NCI-H1105 (cell line): ENCODE measurements at places on chromosomes 6 and 20.

DNA sequence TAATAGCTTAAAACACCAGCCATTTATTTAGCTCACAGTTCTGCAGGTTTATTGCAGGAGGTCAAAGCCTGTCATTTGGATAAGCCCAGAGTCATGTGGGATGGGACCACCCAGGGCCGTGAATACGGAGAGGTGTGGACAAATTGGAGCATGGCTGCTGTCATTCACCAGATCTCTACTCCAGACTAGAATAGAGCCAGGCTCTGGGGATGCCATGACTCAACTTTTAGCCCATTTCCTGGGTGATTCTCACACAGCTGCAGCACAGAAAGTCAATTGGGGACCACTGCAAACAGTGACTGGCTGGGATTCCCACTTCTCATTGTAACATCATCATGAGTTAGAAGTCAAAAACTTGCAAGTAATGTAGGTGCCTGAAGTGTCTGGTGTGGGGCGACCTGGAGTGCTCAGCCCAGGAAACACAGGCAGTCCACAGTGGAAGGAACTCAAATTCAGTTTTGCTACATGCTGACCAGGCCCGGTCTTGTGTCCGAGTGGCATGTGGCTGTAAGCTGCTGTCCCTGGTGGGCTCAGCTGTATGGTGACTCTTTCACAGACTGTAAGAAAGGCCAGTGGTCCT, 174.3 kb downstream of the SCP2D1 start:
- no peak for DNase-seq

- DNase-seq, result no peak
These were observed 88.0 kb upstream of the SOX4 start for GRCh38 chr6:21505574-21505990.

DNA sequence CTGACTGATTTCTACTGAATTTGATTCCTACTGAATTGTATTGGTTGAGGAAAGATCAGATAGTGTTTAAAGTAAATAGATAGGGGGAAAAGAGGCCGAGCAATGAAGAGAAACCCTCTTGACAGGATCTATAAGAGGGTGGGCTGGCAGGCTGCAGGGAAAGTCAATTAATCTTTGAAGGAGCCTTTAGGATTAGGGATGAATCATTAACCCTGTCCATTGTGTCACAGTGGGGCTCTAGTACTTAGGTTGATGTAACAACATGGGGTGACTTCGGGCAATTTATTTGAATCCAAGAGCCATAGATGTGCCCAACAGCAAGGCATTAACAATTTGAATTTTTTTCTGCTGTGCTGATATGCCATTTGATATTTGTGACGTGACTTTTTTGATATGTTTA, 7.5 kb downstream of the RFX6 start:
- no peak for DNase-seq

- no peak for DNase-seq
These were observed 229.7 kb upstream of the PMEPA1 start for GRCh38 chr20:57939499-57939898.

- DNase-seq, result no peak
These were observed 222.6 kb downstream of the BCAS1 start for GRCh38 chr20:53847837-53848170.

GRCh38 chr6:116251568-116252384, 2.1 kb downstream of the TSPYL4 start:
- DNase-seq, result no peak

- DNase-seq, result peak; percentile 82
These were observed 155.1 kb upstream of the ENPP5 start for GRCh38 chr6:46325561-46326530.

- no peak for DNase-seq
These were observed 4.9 kb downstream of the PLCG1 start for GRCh38 chr20:41142245-41142644.

DNA sequence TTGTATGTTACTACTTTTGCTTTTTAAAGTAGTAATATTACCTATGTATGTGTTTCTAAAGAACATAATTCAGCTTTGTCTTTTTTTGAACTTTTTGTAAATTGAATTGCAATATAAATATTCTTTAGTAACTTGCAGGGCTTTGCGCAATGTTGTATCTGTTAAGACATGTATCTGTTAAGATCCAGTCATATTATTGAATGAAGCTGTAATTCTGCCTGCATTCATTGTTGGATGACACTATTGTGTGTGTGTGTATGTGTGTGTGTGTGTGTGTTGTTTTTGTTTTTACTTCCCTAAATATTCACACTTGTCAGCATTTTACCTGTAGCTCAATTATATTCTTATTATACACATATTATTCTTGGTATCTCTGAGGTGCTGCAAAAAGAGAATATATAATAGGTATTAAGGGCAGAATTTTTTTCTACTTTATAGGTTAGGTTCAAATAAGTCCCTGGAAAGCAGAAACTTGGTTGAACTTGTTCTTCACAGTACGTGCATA, 164.0 kb downstream of the MEI4 start:
- no peak for DNase-seq

- DNase-seq, result no peak
These were observed 6.1 kb downstream of the PRDM13 start for GRCh38 chr6:99612551-99613408.

DNA sequence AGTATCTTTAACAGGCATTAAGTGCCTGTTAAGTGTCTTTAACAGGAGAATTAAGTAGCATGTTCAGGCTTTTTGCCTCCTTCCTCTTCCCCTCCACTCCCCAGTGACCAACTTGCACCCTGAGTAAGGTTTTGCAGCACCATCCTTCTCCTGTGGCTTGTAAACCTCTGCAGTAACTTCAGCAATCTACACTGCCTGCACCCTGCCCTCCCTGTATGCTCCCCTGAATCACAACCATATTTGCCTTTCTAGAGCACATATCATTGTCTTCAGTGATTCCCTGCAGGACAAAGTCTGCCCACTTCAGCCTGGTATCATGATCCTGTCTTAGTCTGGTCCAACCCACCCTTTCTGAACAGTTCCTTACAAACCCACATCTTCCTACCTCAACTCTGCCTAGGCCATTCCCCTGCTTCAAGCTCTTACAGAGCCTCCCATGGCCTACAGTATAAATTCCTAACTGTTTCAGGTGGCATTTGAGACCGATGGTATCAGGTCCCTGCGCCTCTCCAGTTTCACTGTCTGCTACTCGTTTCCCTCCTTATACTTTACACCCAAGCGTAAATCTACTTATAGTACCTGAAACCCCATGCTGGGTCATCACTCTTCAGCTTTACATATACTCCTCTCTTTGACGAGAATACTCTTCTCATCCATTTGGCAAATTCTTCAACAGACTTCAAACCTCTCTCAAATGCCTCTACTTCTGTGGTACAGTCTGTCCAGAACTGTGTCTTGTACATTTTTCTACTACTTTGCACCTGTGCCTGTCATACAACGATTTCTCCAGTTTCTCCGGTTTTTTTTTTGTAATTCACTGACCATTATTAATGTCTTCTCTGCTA, 69.8 kb downstream of the ZHX3 start:
- no peak for DNase-seq

- DNase-seq, result no peak
These were observed 398.9 kb downstream of the KIF16B start for GRCh38 chr20:16174311-16174710.

GRCh38 chr20:49594143-49594930, 26.4 kb upstream of the PTGIS start:
- DNase-seq, result no peak

DNA sequence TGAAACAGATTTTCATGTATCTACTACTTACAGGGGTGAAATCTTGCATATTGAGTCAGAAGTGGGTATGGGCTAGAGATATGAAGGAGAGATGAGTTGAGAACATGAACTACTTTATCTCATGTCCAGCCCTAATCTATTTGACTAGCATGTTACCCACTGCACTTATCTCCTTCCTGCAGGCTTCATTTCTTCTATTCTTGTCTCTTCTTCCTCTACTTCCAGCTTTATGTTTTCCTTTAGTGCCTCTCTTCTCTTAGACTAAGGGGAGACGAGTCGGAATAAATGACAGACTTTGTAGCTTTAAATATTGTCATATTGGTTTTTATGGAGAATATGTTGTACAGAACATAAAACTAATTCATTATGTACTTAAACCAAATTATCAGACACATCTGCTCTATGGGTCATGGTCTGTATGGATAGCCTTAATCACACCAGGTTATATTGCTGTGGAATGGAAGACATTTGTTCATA, 5.3 kb downstream of the RAB32 start:
- DNase-seq, result no peak

DNA sequence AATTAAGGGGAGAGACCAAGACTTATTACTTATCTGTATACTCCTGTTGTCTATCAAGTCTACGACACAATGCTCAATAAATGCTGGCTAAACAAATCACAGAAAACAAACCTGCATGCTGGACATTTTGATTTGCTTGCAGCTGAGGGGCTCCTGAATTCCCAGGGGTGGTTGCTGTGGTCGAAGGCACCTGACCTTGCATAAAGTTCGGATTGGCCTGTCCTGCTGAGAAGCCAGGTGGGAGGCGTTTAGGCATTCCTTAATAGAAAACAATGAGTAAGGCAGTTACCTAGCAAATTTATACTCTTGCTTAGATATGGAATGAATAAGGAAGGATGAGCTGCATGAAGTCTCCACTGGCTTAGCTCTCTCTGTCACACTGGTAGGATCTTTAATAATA, 50.5 kb downstream of the TP53INP2 start:
- DNase-seq, result no peak

DNA sequence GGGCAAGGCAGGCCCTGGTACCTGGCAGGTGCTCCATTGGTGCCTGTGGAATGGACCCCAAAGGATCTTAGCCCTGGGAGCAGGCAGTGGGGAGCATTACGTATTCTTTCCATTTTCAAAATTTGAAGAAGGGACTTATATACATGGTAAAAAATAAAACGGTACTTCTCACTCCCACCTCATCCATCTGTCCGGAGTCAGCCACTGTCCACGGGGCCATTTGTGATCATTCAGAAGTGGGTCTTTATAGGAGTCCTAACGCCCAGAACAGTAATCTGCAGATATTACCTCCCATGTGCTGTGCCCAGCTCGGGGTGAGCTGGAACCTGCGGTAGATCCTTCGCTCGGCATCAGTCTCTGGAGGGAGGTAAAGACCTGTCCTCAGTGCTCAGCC, 110.4 kb downstream of the SYCP2 start:
- no peak for DNase-seq

GRCh38 chr6:102902471-102902870, 1509.0 kb downstream of the GRIK2 start:
- DNase-seq, result no peak

DNA sequence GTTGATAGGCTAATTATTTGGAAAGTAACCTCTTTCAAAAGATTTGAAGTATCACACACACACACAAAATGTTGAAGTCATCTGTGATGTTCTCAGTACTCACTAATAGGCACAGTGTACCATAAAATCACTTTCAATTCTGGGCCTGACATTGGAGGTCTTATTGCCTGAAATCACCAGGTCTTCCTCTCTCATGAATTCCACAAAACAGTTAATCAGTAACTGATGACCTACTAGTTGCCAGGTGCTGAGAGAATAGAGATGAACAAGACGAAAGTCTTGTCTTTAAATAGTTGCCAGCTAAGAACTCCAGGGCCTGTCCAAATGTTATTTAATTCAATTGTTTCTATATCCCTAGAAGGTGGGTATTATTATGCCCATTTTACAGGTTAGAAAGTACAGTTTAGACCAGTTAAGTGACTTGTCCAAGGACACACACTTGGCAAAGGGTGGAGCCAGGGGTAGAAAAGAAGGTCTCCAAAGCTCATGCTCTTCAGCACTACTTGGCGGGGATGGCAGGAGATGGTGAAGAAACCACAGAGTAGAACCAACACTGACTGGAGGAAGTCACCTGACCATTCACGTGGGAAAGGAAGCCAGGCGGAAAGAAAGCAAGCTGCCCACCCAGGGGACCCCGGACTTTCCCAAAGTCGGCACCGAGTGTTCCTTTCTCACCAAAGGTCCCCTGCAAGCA, 116.4 kb downstream of the KIF6 start:
- DNase-seq, result no peak

DNA sequence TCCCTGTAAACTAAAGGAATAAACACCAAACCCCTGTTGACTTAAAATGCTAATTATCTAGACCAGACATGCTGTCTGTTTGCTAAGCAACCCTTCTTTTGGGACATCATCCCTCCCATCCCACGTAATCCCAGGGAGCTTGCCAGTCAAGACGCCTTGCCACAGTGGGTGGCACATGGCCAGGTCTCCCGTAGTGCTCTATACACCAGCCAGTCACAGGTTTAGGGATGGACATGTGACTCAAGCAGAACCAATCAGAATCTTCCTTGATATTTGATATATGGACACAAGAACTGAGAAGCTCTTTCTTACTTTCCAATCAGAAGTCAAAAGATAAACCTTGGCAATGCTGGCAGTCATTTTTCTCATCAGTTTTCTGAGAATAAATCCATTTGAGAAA, 60.0 kb downstream of the CNKSR3 start:
- no peak for DNase-seq

GRCh38 chr6:149846321-149846720, 17.8 kb downstream of the LRP11 start:
- peak; percentile 28 for DNase-seq

- no peak for DNase-seq
These were observed 98.1 kb upstream of the MARCKS start for GRCh38 chr6:113758826-113759574.

DNA sequence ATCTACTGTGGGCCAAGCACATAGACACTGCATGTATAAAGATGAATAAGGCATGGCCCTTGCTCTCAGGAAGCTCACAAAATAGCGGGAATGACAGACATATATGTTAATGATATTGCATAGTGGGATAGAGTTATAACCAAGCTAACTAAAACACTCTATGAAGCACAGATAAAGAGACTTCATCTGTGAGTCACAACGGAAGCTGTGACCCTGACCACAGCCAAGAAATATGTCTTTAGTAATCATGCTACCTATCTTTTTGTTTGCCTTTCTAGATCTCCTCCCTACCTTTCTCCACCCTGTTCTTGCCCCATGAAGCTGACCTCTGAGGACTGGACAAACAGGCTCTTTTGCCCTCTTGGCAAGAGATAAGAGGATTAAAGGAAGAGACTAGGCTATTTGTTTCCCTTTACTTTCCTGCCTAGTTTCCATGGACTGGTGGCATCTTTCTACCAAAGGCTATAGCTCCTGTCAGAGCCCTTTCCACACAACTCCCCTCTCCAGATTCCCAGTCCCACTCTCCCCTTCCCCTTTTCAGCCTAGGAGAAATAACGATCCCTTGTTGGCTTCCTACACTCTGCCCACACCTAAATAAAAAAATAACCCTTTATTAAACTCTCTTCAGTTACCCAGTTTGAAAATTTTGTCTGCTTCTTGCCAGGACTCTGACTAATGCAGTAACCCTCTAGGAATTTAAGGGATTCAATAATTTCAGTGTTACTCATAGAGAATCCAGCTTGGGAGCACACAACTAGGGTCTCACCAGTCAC, 504.9 kb upstream of the MARCKS start:
- no peak for DNase-seq

DNA sequence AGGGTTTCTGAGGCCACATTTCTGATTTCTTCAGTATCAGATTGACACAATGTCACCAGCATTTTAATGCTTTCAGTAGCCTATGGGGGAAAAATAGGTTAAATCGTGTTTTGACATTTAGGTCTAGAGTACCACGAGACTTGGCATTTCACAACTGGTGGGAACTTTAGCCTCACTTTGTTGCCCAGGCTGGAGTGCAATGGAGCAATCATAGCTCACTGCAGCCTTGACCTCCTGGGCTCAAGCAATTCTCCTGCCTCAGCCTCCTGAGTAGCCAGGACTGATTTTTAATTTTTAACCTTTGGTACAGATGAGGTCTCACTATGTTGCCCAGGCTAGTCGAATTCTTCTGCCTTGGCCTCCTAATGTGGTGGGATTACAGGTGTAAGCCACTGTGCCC, 11.0 kb upstream of the ARMH2 start:
- no peak for DNase-seq
